Kidney (tissue), 22 donors: ENCODE measurements at places on chromosomes 3 and 15. TPM values are rescaled to one million over a fixed set of nuclear protein-coding genes. Genes with fewer than 3 reads are reported as not detected.

DNA sequence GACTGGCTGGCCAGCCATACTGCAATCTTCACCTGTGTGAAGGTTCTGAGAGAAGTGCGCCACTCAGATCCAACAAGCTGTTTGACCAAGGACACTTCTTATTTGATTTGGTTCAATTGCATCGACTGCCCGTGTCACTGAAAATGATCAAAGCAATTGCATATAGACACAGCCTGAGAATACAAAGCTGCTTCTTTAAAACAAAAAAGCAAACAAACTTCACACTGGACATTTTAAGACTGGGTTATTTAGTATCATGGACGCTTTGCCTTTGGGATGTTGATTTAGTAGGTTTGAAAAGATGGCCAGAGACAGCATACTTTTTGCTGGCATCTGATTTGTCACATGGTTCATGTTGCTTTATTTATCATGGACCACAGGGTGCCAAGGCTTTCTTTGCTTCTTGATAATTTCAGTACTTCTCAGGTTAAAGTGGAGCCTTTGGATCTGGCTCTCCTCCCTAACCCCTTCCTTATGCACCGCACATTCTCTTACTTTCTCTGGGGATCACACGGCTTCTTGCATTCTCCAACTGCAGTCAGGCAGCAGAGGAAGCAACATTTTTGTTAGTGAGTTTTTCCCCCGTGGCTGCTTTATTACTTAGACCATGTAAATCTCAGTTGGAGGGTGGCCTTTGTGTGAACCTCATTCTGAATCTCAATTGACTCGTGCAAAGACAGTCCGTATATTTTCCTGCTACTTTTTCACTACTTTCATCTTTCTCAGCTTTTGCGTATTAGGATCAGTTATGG is 151.0 kb downstream of the CD47 start:
- DNase-seq, result peak; percentile 50

DNA sequence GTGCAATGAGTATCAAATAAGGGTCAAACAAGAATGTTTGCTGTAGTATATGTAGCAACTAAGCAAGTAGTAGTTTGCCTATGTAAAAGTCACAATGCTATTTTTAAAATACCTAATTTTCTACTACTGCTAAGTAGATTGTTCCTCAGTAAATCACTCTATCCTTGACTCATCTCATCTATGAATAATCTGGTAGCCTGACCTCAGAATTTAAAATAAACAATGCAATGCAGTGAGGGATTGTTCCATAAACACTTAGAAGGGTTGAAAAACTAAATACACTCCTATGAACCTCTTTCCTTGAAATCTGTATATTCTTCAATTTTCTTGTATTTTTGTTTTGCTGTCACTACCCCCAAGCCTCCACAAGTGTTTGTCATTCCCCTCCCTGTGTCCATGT is 253.3 kb downstream of the TBC1D5 start:
- no peak for DNase-seq

The KBTBD13 gene
- not detected for polyA plus RNA-seq

- DNase-seq, result no peak
Measured at GRCh38 chr3:190003681-190004123, 117.0 kb downstream of the P3H2 start.

- DNase-seq, result no peak
Measured at GRCh38 chr3:171168086-171168485, 141.6 kb upstream of the SLC2A2 start.

DNA sequence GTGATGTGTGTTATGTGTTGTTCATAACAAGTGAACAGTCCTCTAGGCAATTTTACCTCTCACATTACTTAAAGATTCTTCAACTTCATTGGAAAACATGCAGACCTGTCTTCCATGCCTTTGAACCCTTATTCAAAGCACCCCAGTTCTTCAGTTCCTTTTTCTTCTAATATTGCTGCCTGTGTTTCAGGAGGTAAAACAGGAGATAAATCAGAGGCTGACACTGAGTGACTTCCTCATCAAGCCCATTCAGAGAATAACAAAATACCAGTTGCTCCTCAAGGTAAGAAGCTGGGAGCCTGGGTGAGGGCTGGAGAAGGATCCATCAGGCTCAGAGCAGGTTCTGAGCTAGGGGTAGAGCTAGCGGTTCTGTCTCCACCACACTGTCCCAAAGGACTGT is 71.1 kb upstream of the UMPS start:
- no peak for DNase-seq

DNA sequence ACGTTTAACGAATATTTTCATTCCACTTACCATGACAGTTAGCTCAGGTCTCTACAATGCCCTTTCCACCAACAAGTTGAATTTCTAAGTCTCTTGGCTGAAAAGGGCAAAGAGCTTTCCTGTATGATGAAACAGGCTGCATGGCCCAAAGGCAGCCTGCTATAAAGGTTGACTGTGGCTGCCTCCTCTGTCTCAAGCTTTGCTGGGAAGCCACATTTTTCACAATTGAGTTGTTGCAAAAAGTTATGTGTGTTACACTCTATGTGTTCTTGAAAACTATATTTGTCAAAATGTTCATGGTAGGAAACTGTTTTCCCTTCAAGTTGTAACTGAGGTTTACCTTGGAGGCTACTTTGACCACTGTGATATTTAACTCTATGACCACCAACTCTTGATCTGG is 49.5 kb downstream of the DZIP1L start:
- DNase-seq, result no peak
